ENCODE measurements at places on chromosomes 16 and 17.
A peak's percentile ranks its signal among the peaks of the same experiment; 100 is the strongest.

- DNase-seq: no peak
Observed at GRCh38 chr17:27593232-27593856, 37.6 kb upstream of the LGALS9 start.

DNA sequence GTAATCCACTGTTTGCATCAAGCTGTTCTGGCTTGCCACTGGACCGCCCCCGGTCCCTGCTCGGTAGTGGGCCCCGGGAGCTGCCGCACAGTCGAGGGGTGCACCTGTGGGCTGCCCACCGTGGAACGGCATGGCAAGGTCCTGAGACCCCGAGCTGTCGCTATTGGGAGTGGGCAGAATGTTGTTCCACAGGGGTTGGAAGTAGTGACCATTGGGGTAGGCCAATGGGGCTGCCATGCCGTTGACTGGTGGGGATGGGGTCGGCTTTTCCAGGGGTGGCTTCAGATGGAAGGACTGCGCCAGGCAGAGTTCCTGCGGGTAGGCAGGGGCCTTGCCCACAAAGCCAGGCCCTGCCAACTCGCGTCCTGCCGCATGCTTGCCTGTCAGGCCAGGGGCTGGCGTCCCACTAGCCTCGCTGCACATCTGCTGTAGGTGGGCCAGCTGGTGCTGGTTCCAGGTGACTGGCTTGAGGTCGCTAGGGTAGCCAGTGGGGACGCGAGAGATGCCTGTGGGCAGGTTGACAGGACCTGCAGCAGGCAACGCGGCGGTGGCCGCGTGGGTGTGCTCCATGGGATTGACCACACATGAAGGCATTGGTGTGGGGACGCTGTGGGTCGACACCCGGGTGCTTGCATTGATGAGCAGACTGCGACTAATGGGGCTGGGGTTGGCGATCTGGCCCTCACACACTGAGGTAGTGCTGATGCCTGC is 14.8 kb downstream of the TRAF4 start:
- no peak for DNase-seq

- DNase-seq: no peak
Observed at GRCh38 chr17:81561494-81561885, 9.3 kb upstream of the FAAP100 start.

GRCh38 chr17:51120357-51120738 is 320 bp downstream of the SPAG9 start:
- no peak for DNase-seq

DNA sequence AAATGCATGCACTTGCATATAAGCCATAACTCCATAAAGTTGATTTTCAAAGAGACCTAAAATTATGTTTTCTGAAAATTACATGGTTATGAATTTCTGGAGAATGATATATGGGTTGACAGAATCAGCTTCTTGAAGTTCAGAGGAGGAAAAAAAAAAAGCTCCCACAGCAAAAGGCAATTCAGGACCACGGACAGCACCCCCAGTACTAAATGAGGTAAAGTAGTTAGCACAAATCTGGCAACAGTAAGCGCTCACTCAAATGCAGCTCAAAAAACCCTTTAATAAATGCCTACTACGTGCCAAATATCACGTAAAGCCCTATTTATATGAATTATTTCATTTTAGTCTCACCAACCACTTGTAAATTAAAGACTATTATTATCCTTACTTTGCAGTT is 135.2 kb downstream of the SHISA9 start:
- no peak for DNase-seq

GRCh38 chr16:8958344-8959167 is 5.2 kb downstream of the USP7 start:
- no peak for DNase-seq

DNA sequence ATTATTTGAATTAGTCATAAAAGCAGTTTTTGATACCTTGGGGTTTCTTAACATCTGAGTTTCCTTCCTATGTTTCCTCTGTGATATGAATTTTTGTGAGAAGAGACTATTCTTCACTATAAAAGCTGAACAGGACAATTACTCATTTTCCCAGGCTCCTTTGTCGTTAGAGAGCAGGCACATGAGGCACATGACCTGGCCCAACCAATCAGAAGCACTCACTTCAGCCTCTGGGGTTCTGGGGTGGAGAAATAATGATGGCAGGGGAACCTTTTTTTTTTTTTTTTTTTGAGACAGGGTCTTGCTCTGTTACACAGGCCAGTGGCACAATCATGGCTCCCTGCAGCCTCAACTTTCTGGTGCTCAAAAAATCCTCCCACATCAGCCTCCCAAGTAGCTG is 145.5 kb upstream of the ASIC2 start:
- no peak for DNase-seq

GRCh38 chr16:17426451-17426850 is 44.3 kb downstream of the XYLT1 start:
- DNase-seq: no peak

DNA sequence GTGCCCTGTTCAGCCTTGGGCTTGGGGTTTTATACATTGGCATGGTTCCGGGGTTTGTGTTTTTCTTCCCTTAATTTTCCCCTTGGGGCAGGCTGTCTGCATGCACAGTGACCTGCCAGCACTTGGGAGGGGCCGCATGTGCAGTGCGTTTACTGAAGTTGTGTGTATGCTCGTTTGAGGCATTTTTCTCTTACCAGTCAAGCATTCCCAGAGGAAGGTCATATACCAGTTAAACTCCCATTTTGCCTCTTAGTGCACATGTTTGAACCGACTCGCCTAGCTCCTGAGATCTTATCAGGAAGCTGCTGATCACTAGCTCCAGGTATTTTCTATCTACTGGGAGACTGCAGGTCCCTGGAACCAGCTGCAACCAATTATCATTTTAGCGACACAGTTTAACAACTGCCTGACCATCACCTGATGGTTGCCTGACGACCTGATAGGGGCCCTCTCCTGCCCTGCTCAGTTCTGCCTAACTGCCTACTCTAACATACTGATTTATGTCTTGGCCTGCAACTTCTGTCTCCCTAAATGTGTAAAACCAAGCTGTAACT is 51.4 kb downstream of the MFSD11 start:
- DNase-seq: no peak

- no peak for DNase-seq
Observed at GRCh38 chr17:59427425-59427921, 96.0 kb downstream of the YPEL2 start.

DNA sequence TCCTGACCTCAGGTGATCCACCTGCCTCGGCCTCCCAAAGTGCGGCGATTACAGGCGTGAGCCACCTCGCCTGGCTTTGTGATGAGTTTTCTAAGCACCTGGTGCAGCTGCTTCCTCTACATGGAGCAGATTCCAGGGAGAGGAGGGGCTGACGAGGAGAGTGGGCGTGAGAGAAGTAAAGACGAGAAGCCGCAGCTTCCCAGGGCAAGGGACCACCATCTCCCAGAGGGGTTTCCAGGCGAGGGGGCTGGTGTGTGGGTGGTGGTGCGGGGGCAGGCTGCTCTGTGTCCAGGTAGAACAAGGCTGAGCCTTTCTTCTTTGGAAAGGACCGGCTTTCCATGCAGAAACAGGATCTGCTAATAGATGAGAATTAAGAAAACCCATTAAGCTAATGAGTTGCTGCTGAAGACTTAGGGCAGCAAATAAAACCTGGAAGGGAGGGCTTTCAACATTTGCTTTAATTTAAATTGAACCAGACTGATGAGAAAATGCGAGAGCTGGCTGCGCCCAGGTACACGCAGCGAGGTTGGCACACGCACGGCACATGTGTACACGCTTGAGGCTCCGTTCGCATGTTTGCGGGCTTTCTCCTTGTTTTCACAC is 236.7 kb downstream of the RBFOX3 start:
- no peak for DNase-seq

- DNase-seq: no peak
Observed at GRCh38 chr16:55496509-55497145, 12.2 kb upstream of the LPCAT2 start.

GRCh38 chr16:19698480-19699465 is 19.3 kb downstream of the KNOP1 start:
- DNase-seq: no peak

- no peak for DNase-seq
Observed at GRCh38 chr17:69461951-69462369, 47.5 kb downstream of the MAP2K6 start.

DNA sequence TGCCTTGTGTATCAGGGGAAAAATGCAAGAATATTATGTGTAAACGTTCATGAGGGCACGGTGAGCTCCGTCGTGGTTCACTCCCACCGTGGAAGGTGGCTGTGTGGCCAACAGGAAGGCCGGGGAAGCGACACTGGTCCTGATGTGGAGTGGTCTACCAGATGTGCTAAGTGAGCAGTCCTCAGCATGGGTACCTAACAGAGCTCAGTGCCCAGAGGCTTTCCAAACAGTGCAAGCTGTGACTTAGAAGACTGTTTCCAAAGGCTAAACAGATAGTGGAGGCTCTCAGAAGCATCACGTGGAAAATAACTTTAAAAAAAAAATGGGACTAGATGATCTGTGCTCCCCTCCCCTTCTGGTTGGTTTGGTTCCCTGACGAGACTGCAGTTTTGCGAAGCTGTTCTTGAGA is 199.3 kb upstream of the CHMP6 start:
- DNase-seq: no peak

DNA sequence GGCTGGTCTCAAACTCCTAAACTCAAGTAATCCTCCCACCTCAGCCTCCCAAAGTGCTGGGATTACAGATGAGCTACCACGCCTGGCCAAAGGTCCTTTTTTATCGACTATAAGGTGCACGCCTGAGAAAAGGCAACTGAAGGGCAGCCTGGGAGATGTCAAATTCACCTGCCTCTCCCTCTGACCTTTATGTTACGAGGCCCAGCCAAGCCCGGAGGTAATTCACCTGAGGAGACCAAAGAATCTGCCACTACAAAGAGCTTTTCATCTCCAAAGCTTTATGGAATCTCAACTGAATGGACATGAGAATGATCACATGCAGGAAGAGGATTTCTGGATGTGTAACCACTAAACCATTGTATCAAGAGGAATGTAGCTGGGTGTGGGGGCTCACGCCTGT is 37.2 kb downstream of the LYRM1 start:
- DNase-seq: no peak

DNA sequence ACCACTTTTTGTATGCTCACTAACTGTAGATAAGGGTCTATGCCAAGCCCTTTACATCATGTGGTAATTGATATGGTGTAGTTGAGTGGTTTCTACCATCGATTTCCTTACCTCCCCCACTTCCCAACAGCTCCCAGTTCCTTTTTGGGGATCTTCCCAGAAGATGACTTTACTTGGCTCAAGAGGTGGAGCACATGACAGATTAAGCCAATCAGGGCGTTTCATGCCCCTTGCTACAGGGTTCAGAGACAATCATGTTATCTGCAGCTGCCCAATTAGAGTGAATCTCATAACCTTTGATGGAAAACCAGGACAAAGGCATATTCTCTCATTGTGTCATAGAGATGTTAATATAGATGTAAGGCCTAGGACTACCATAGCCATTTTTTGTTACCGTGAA is 16.2 kb upstream of the BMERB1 start:
- no peak for DNase-seq

DNA sequence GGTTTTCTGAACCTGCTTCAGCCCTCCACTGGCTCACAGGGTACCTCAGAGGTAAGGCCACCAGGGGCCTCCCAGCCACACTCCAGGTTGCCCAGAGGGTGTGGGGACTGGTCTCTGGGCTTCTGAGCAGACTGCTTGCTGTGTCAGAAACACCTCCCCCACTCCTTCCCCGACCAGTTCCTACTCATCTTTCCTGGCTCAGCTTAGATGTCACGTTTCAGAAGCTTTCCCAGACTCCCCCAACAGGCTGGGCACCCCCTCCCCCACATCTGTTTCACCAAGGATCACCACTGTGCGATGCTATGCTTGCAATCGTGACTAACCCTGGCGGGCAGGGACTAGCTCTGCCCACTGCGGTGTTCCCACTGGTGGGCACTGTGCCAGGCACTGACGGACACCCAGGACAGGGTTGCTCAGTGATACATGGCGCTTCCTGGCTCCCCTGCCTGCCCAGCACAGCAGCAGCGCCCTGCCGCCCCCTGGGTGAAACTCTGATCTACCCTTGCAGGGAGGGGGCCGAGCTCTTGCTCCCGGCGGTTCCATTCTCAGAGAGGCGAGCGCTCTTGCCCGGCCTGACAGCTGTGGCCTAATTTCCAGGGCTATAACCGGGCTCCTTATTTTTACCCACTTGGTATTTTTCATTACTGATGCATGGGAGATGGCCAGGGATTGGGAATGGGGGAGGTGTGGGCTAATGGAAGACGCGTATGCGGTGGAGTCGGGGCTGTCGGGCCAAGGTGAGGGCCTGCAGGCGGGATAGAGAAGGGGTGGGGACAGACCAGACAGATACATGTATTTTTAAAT is 29.4 kb upstream of the MTSS2 start:
- no peak for DNase-seq

DNA sequence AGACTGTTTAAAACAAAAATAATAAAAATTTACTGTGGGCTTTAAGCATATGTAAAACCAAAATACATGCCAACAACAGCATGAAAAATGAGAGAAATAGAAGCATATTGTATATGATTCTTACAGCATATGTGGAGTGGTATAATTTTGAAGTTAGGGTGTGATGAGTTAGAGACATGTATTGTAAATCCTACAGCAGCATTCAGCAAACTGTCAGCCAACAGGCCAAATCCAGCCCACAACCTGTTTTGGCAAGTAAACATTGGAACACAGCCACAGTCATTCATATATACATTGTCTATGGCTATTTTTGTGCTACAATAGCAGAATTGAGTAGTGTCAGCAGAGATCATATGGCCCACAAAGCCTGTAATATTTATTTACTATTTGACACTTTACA is 42.3 kb downstream of the ZNF18 start:
- DNase-seq: no peak

GRCh38 chr16:2874912-2875362 is 8.1 kb upstream of the FLYWCH2 start:
- DNase-seq: peak; percentile 25

DNA sequence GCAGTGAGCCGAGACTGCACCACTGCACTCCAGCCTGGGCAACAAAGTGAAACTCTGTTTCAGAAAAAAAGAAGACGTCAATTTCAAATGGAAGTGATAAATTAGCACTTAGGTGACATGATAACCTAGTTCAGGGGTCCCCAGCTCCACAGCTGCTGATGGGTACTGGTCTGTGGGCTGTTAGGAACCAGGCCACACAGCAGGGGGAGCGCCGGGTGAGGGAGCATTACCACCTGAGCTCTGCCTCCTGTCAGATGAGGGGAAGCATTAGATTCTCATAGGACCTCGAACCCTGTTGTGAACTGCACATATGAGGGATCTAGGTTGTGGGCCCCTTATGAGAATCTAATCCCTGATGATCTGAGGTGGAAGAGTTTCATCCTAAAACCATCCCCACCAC is 253.0 kb downstream of the FOXL1 start:
- no peak for DNase-seq

Data from stimulated activated CD8-positive, alpha-beta memory T cell treated with anti-CD3 and anti-CD28 coated beads, Interleukin-7, amount 100 ng/mL, for 4 hours (primary cell).